ENCODE measurements at places on chromosomes 13 and 19.

DNA sequence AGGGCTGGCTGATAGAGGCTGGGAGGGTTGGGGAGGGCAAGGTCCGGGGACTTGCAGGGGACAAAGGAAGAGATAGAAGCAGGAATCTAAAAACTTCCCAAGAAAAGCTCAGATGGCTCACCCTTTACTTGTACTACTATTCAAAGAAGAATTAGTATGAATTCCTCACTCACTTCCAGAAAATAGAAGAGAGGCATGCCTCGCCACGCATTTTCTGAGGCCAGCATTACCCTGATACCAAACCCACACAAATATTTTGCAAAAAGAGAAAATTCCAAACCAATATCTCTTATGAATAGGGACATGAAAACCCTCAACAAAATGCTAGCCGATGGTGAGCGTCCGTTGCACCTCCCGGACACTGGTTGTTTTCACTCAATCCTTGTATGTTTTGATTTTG, 54.0 kb downstream of the ING1 start:
- no peak for DNase-seq

GRCh38 chr13:36006347-36006746, 124.8 kb downstream of the DCLK1 start:
- DNase-seq, result no peak

DNA sequence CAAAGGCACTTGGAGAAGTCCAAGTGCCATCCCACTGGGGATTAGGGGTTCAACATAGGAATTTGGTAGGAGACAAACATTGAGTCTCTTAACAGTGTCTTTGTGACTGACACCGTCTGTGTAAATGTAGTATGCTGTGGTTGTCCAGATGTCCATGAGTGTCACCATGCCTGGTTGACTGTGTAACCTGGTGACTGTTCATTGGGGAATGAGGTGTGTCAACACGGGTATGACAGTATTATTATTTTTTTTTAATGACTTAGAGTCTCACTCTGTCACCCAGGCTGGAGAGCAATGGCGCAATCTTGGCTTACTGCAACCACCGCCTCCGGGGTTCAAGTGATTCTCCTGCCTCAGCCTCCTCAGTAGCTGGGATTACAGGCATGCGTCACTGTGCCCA, 16.2 kb downstream of the PKN1 start:
- no peak for DNase-seq

DNA sequence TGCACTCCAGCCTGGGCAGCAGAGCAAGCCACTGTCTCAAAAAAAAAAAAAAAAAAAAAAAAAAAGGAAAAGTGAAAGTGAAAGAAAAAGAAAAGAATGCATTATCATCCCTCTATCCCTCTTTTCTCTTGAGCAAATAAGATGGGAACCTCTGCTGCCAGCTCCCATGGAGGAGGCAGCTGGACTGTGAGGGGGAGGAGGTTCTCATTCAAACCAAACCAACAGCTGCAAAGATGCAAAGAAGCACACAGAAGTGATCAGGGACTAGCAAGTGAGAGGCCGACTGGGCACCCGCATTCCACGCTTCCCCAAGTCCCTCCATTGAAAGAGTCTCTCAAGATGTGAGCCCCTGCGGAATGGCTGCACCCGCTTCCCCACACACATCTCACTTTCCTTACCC, 63.5 kb downstream of the TSHZ3 start:
- DNase-seq, result no peak

- no peak for DNase-seq
These were observed 196.8 kb downstream of the PDS5B start for GRCh38 chr13:32783067-32783466.

DNA sequence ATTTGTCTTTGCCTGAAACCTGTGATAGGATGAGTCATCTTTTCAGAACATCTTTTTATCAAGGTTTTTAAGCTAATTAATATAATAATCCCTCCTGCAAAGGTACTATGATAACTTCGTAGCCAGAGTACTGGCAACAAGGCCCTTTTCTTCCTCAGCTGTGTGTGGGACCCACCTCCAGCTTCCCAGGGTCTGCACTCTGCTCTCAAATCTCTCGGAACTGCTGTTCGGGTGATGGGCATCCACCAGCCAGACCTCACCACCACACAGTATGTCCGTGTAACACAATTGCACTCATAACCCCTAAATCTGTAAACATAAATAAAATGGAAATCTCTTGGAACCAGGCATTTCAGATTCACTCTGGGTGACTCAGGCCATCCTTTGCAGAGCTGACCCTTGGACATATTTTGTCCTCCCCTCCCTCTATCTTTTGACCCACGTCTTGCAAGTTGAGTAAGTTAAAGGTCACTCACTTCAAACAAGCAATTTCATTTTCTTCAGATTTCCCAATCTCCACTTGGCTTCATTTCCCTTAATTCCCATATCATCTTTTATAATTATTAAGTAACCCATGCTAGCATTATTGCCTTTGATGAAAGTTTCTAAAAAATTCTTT, 29.5 kb downstream of the COL4A1 start:
- no peak for DNase-seq

GRCh38 chr19:29428071-29428470, 97.7 kb upstream of the VSTM2B start:
- DNase-seq, result no peak

DNA sequence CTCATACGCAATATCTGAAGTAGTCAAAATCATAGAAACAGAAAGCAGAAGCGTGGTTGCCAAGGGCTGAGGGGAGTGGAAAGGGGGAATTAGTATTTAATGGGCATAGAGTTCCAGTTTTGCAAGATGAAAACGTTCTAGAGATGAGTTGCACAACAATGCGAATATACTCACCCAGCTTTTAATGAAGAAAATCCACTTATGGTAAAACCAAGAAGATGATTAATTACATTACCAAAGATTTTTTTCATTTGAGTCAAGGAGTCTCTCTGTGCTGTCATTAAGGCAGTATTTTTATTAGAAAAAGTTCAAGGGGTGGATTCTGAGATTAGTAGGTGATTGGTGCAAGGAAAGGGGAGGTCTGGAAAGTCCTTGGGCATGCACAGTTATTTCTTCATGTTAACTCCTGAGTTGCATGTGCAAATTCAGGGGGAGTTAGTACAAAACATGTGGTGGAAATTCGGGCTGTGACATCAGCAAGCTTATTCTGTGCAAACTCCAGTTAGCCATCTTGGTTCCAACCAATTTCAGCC, 6.9 kb upstream of the CBY2 start:
- no peak for DNase-seq

DNA sequence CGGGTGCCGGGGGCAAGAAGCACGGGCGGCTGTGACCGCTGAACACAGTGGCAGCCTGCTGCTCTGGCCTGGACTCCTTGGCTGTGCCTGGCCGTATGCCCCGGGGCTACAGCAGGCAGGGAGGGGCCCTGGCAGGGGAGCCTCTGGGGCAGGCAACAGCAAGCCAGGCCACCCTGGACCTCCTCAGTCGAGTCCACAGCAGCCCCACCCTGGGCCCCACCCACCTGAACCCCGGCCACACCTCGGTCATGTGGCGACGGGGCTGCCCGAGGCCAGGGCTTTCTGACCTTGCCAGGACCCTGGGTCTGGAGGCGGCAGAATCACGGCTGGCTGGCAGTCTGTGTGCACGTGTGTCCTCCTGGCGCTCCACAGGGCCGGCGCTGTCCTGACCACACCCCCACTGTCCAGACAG, 8.7 kb downstream of the CILP2 start:
- DNase-seq, result no peak

Data from stimulated activated CD4-positive, alpha-beta T cell treated with anti-CD3 and anti-CD28 coated beads, Interleukin-1b, Interleukin-23, amount 100 ng/mL, for 1 hour (primary cell).